ENCODE measurements at places on chromosomes 13 and 19.

- DNase-seq = no peak
Observed at GRCh38 chr13:92769046-92769445, 457.6 kb upstream of the GPC6 start.

DNA sequence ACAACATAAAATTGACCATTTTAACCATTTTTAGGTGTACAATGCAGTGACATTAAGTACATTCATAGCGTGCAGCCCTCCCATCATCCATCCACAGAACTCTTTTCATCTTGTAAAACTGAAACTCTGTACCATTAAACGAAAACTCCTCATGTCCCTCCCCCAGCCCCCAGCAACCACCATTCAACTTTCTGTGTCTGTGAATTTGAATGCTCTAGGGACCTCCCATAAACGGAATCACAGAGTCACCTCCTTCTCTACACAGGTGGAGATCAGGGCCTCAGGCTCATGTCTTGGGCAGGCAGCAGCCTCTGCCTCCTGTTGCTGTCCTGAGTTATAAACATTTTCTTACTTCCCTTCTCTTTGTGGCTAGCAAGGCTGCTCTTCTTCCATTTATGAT is 7.3 kb upstream of the CCNE1 start:
- DNase-seq = no peak

- DNase-seq = no peak
Observed at GRCh38 chr13:39810091-39810877, 154.8 kb downstream of the COG6 start.

- no peak for DNase-seq
Observed at GRCh38 chr13:112061367-112062061, 5.4 kb upstream of the SOX1 start.

GRCh38 chr13:34862311-34862710 is 79.8 kb upstream of the NBEA start:
- DNase-seq = no peak

DNA sequence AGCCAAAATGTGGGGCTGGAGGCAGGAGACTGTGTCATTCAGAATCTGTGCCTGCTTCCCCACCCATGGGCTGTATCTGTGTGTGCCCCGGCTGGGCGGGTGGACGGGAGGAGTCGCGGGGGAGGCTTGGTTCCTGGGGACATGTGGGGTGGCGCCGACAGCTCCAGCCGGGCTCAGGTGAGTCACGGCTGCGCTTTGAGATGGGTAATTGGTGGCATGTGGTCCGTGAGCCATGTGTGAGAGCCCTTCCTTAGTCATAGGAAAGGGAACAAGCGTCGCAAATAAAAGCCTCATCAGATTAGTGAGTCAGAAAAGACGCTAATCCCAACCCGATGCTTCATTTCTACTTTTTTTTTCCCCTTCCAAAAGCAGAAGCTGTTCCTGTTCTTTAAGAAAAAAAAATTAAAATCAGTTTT is 118.6 kb upstream of the ZNF536 start:
- DNase-seq = no peak

- DNase-seq = peak; percentile 72
Observed at GRCh38 chr19:46718157-46718933, 1.4 kb upstream of the PRKD2 start.

DNA sequence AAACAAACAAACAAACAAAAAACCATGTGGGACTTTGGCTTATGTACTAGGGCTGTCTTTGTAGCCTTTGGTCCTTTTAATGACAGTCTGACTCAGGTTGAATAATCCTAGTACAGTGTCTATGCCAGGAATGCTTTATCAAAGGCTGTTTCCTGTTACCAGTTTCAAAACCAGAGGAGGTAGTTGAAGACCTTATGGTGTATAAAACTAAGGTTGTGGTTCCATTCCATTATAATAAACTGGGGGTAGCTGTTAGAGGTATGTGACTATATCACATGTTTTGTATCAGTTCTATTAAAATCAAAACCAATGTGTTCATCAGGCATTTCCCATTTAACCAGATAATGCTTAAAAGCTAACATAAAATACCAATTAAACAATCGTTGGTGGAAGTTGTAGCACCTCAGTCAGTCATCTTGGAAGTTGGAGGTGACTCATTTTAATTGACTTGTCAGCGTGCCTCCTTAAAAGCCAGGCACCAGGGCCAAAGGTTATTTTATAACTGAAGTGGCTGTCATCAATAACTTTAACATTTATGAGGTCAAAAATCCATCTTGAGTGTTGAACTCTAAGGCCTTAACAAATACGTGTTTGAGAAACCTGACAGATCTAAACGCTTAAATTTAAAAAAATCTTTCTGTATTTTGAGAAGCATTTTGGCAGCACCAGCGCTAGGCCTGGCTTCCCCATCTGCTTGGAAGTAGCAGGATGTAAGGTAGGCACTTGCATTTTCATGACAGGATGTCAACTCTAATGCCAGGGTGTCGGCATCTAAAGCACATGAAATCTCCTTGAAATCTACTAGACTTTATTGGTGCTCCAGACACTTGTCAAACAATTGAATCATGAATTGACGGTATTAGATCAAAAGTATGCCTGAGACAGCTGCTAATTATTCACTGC is 162.5 kb downstream of the LMO7 start:
- no peak for DNase-seq

DNA sequence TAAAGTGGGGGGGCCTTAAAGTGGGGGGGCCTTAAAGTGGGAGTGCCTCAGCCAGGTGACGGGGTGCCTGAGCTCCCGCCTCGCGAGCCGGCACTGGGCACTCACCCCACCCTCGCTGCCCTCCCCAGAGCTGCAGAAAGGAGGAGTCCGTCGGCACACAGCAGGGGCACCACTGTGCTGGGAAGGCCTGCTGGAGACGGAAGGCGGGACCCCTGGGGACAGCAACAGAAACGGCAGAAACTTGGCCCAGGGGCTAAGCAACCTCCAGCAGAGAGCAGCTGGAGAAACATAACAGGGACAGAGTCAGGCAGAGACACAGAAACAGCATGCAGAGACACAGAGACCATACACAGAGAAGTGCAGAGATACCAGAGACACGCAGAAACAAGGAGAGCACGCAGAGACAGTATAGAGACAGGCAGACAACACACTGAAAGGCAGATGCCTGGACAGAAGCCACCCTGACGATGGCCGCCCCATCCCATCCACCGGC is 7.9 kb downstream of the CFD start:
- no peak for DNase-seq

- peak; percentile 84 for DNase-seq
Observed at GRCh38 chr19:12872941-12873890, 8.0 kb downstream of the DNASE2 start.

GRCh38 chr19:17999684-18000479 is 8.1 kb upstream of the ARRDC2 start:
- DNase-seq = no peak

DNA sequence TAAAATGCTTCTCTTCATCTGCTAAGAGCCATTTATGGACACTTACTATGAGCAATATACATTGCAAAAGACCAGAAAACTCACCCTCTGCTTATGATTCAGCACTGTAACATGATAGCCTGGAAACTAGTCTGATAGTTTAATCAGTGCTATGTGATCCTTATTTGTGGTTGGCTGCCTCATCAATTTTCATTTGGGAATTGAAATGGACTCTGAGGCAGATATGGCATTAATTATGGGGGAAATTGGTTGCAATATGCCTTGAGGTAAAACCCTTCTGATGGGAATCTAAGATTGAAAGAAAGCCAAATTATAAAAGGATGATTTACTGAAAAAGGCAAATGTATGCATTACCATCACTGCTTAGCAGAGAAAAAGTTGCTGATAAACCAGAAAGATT is 33.5 kb downstream of the FAM216B start:
- DNase-seq = no peak

DNA sequence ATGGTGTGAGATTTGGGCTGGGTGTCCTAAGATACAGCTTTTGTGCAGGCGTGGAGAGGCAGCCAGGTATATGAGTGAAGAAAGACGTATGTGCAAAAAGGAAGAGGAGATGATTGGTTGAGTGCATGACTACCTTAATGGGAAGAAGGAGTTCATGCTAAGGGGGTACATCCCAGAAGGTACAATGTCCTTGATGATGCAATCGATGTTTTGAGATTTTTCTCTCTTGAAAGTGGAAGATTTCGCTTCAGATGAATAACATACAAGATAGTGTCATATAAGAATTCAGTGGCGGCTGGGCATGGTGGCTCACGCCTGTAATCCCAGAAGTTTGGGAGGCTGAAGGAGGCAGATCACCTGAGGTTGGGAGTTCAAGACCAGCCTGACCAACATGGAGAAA is 357.1 kb downstream of the KLF12 start:
- no peak for DNase-seq

- DNase-seq = peak; percentile 36
Observed at GRCh38 chr13:31038834-31039552, 106.5 kb downstream of the TEX26 start.

DNA sequence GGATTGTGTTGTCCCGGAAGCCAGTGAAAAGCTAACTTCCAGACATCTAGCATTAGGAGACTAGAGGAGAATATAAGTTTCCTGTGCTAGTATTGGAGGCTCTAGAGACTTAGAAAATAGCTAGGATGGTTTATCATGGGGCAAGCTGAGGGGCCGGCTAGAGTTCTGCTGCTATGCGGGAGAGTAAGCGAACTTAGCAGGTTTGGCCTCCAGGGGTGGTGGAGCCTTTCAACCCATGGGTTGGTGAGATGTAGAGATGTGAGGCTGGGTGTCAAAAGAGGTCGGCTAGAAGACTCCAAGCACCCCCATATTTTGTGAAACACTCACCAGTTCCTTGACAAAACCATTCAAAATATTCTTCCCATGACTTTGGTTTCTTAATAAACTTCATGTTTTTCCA is 4.4 kb downstream of the SULT2A1 start:
- DNase-seq = no peak

GRCh38 chr19:480016-480855 is 16.1 kb upstream of the MADCAM1 start:
- DNase-seq = peak; percentile 60

GRCh38 chr19:39498798-39499642 is at the start of gene DLL3:
TSS of gene DLL3 (plus strand) at chr19:39498947. CDS start at chr19:39498975, 28 bp downstream.
- no peak for DNase-seq

DNA sequence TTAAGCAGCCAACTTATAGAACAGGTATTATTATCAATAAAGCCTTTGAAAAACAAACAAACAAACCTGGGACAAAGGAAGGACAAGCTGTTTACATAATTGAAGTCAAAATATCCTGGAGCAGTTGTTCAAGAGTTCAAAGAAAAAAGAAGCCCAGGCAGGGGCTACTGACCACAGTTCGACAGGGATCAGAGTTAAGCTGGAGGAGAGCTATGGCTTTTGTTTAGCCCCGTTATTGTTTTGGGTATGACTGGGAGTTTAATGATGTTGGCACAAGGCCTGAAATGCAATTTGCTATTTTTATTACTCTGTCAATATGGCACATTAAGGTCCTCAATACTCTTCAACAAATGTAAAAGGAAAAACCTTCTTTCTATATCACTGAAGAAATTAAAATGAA is 624.4 kb upstream of the KLHL1 start:
- no peak for DNase-seq
